ENCODE measurements at places on chromosomes 13 and 19. TPM values are rescaled to one million over a fixed set of nuclear protein-coding genes. Genes with fewer than 3 reads are reported as not detected.
A peak's percentile ranks its signal among the peaks of the same experiment; 100 is the strongest.

SYT5 gene
- total RNA-seq = 1.3 TPM

- no peak for DNase-seq
Observed at GRCh38 chr19:46978171-46978869, 41.3 kb upstream of the NPAS1 start.

DNA sequence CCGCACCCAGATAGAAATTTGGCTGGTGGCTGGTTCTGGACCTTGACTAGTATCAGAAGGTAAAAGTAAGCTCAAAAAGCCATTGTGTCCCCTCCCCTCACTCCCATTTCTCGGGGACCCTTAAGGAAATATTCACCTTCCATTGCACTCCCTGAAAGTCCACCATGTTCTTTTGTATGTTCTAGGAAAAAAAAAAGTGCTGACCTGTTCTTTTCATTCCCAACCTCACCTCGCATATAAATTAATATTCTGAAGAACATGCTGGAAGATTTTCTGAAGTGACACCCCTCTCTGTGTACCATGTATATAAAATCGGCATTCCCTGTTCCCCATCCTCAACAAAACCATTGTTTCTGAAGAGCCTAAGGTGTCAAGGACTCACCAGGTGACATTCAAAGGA lies 43.2 kb downstream of the ZNF557 start:
- DNase-seq = no peak

- no peak for DNase-seq
Observed at GRCh38 chr19:15374796-15375440, 4.7 kb downstream of the AKAP8 start.

GRCh38 chr19:6925386-6925785 lies 38.0 kb downstream of the ADGRE1 start:
- no peak for DNase-seq

DNA sequence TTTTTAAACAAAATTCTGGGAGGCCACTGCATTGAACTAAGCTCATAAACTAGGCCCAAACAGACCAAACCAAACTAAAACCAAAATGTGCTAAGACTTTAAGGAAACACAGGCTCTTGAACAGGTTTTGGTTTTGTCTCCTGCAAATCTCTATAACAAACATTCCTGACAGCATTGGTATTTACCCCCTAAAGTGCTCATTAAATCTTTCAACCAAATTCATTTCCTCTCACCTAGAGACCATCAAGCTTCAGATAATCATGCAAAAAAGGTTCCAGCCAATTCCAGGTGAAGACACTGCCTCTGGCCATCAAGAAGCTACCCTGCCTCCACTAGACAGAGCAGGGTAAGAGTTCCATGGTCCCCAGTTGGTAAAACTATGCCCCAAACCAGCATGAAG lies 951.2 kb upstream of the MIR17HG start:
- DNase-seq = no peak

DNA sequence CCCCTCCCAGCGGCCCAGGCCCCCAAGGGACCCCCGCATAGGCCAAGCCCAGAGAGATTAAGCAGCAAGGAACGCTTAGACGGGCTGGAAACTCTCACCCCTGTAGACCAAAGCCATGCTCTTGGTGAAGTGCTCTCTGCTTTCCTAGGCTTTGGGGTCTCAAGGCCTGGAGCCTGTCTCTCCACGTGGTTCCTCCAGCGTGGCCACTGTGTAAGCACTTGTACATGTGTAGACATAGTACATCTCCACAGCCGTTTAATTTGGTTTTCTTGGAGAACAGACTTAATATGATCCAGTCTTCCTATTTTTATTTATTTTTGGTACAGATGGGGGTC lies 1.1 kb downstream of the NUDT19 start:
- DNase-seq = no peak

INSL3 gene
- total RNA-seq = not detected

GRCh38 chr19:19866611-19867248 lies 1.0 kb downstream of the ZNF253 start:
- DNase-seq = peak; percentile 84

C19orf67 gene
- total RNA-seq = 1.4 TPM

TMEM255B gene
- 6.8 TPM for total RNA-seq

ADGRE2 gene
- not detected for total RNA-seq

- DNase-seq = no peak
Observed at GRCh38 chr13:25585000-25585399, 213.2 kb downstream of the ATP8A2 start.

DNA sequence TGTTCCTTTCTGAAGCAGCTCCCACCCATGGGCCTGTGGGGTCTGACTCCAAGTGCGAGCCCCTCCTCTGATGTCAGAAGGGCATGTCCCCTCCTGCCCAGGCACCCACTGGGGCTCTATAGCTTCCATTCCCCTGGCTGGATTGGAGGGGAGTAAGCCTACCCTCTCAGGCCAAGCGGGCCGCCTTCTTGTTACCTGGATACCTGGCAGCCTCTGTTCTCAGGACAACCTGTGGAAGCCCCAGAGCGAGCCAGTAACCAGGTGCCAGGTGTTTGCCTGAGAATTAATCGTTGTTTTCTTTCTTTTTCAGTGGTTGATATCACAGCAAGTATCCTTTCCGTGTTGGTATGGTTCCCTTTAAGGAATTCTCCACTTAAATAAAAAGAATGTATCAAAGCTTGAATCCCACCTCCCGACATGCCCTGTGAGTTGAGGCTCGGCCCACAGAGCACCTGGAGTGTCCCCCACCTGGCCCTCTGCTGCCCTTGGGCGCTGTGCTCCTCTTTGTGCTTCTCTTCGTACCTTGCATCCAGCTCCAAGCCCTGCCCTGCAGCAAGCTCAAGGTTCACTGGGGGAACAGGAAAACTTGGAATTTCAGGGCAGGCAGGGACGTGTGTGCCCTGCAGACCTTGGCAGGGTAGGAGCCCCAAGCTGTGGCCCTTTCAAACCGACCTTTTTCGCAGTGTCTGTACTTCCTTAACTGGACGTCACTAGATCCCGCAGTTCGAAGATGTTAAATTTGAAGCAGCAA lies 15.0 kb downstream of the MAU2 start:
- DNase-seq = no peak

- no peak for DNase-seq
Observed at GRCh38 chr19:55198651-55199050, 10.7 kb downstream of the PTPRH start.

Measured in OCI-LY7 (cell line).